Brain microvascular endothelial cell (primary cell): ENCODE measurements at places on chromosomes 1 and 21.

DNA sequence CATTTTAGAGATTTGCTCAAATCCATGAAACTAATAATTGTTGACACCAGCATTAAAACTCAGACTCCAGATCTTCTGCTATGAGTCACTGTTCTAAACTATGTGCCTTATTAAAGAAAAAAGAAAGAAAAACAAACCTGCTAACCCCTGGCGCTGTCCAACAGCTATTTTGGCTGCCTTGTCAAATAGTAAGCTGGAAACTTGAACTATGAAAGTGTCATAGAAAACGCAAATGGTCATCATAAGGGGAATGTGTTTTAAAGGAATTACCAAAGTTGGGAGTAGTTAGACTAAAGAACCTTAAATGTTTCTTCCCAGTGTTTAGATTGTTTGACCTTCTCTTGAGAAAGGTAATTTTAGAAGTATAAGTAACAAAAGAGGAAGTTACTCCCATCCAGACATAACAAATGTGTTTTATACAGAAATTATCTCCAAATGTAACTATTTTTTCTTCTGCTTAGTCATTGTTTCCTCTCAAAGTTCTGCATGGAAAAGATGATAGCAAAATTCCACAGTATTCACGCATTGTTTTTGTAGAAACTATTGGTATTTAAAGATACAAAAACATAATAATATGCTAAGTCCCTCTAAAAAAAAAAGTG lies 272.4 kb downstream of the TPR start:
- DNase-seq, result peak; percentile 92

DNA sequence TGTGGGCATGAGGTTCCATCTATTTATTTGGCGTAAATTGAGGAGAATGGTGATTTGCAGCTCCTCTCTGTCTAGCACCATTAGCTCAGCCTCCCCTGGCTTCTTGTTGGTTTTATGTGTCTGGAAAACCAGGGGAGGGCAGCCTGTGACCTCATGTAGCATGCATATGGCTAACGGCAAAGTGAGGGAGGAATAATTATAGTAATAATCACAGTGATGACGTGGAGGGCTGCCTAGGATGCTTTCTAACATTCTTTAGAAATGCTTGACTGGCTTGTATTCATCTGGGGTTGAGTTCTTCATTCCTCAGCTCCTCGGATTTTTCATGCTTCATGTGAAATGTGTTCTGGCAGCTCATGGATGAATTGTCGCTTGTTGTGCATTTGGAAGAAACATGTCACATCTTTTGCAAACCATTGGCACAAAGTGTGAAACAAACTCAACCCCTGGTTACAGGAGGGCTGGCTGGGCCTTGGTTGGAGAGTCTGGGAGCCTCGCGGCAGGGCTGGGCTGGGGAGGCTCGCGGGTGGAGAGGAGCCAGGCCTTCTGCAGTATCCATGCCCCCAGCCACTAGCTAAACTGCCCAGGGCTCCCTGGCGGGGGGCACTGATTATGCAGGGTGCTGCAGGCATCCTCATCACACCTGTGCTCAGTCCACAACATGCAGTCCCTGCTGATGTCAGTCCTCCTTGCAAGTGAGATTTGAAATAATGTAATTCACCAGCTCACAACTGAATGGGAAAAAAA lies 149.6 kb downstream of the DISC1 start:
- peak; percentile 78 for DNase-seq

DNA sequence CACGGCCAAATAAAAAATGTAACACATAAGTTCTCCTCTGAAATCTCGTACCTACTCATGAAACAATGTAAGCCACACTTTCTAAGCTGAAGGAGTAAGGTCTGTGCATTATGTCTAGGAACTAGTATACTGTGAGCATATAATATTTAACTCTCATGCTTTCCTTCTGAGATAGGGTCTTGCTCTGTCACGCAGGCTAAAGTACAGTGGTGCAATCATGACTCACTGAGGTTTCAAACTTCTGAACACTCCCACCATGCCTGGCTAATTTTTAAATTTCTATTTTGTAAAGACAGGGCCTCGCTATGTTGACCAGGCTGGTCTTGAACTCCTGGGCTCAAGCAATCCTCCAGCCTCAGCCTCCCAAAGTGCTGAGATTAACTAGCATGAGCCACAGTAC lies 71.3 kb downstream of the AHCTF1 start:
- DNase-seq, result peak; percentile 18

DNA sequence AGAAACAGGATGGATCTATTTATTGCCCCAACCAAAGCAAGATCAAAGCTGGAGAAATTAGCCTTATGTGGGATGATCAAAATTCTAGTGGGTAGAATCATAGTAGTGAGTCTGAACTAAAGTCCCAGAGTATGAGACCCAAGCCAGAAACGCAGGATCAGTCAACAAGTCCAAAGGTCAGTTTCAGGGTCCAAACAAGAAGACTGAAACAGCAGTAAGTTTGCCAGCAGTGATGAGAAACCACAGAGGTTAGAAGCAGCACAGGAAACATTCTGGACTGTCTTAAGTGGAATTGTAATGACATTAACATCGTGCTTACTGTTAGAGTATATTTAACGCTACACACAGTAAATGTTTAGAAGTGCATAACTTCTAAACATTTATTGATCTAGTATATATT lies 251.0 kb downstream of the LRRIQ3 start:
- DNase-seq, result no peak

DNA sequence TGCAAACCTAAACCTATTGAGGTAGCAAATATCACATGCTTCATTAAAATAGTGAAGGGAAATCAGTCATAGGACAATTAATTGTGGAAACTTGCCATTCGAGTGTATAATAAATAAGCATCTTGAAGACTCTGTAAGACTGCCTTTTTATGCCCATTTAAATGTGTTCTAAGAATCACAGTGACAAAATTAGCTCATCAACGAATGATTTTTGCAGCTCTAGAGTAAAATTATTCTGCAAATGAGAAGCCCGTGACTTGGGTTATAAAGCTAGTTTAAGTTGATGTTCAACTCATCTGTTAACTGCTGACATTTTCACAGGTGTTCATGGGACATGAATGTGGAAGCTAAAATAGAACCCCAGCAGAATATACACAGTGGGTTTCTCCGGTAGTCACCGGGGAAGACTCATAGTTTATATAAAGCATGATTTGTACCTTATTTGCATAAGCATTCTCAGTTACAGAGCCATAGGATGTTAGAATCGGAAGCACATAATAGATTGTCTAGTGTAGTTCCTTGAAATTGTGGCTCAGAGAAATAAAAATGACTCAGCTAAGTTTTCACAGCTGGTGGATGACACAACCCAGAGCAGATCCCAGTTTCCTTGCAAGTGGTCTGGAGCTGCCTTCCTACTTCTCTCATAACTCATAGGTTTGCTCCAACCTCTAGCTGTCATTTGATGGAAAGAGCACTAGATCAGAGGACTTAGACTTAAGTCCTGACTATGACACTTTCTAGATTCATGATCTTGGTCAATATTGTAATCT lies 107.3 kb downstream of the UCHL5 start:
- DNase-seq, result peak; percentile 87

GRCh38 chr1:201781437-201781836 lies 47.5 kb upstream of the IPO9 start:
- no peak for DNase-seq

DNA sequence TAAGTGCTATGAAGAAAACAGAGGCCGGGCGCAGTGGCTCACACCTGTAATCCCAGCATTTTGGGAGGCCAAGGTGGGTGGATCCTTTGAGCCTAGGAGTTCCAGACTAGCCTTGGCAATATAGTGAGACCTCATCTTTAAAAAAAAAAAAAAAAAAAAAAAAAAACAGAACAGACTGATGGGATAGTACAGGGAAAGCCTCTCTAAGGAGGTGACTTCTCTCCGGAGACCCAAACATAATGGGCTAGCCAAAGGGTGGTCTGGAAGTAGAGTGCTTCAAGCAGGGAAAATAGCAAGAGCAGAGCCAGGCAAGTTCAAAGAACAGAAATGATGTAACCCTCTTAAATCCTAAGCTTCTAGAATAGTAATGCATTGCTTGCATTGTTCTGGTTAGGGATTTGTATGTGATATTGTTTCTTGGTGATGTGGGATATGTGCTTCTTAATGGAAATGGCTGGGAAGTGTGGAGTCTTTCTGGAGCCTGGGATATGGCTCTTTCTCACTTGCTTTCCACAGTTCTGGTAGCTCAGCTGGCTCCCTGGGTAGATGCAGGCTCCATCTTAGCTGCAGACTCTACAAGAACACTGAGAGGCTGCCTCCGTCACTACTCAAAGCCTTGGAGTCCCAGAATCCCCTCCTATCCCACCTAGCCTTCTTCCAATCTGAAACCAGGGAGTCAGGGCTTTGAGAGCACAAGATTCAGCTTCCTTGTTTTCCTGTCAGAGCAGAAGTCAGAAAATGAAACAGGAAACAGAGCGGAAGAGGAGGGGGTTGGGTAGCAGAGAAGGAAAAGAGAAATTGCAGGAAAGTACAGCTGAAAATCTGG lies 1.9 kb upstream of the PIGV start:
- DNase-seq, result no peak

DNA sequence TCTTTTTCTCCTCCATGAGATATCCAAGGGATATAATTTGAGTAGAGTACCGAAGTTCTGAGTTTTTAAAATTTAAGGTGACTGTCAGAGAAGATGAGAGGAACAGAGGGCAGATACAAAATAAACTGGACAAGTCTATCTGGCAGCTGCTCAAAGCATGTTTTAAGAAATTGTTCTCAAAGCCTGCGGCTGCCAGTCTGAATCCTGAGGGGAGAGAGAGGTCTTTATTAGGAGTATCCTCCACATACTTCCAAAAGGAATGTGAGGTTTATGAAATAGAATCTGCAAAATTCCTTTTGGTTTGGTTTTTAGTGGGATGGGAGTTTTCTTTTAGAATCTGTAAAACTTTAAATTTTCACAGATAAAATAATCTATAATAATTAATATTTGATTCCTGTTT lies 41.3 kb downstream of the TTC13 start:
- DNase-seq, result no peak

DNA sequence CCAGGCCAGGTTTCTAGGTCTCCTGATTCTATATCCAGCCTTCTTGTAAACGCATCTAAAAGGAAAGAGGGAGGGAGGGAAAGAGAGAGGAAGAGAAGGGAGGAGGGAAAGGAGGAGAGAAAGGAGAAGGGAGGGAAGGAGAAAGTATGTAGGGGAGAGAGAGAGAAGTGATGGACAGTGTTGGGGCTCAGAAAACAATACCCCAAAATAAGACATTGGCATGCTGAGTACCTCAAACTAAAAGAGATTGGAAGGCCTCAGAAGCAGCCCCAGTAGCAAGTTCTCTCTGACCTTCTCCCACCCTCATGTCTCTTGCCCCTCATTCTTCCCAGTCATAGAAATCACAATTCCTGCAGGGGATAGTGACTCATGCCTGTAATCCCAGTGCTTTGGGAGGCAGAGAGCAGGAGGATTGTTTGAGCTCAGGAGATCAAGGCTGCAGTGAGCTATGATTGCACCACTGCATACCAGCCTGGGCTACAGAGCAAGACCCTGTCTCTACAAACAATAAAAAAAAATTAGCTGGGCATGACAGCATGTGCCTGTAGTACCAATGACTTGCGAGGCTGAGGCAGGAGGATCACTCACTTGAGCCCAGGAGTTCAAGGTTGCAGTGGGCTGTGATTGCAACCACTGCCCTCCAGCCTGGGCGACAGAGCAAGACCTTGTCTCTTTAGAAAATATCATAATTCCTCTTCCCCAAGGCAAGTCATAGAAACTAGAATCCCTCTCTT lies 51.2 kb downstream of the DNTTIP2 start:
- no peak for DNase-seq

GRCh38 chr1:46820076-46820475 lies 21.2 kb downstream of the CYP4B1 start:
- no peak for DNase-seq

DNA sequence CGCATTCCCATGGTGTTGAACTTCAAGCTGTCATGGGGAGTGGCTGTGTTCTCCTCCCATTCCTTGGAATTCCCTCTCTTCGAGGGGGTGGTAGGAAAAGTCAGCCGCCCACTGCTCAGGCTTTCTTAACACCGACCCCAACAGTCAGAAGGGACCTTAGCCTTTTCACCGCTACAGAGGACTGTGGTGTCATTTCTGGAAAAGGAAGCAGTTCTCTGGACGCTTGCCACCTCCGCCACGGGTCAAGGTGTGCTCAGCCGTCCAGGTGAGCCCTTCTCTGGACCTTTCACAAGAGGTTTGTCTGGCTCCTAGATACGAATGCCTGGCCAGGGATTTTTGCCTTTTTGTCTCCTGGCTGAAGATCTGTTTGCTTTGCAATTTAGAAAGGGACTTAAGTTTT lies 31.8 kb downstream of the CLIC6 start:
- no peak for DNase-seq

- DNase-seq, result no peak
Observed at GRCh38 chr1:206896261-206896660, 982 bp upstream of the IL24 start.

- no peak for DNase-seq
Observed at GRCh38 chr1:167627865-167628641, 2.0 kb upstream of the RCSD1 start.
